Left hindlimb (tissue), 1 donor: ENCODE measurements at places on chromosomes 2 and 18.

- no peak for DNase-seq
Observed at GRCh38 chr18:12417687-12418086, 10.0 kb downstream of the PRELID3A start.

DNA sequence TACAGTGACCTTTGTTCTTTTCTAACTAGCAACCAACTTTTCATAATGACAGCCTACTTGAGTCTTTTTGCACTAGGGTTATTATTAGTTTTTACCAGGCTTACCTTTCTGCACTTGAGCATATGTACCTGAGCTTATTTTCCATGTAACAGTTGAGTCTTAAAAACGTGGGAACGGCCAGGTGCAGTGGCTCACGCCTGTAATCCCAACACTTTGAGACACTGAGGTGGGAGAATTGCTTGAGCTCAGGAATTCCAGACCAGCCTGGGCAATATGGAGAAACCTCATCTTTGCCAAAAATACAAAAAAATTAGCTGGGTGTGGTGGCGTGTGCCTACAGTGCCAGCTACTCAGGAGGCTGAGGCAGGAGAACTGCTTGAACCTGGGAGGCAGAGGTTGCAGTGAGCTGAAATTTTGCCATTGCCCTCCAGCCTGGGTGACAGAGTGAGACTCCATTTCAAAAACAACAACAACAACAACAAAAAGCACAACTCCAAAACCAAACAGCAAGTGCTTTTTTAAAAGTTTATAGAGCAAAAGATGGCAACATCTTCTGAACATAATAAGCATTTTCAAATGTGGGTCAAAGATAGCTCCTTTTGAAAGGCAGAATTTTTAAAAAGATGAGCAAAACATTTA is 57.1 kb upstream of the CD28 start:
- DNase-seq: no peak

- DNase-seq: no peak
Observed at GRCh38 chr2:33606100-33606499, 7.0 kb upstream of the FAM98A start.

- DNase-seq: no peak
Observed at GRCh38 chr2:121450301-121450700, 80.4 kb upstream of the RNU4ATAC start.

GRCh38 chr2:181169503-181169902 is 189.1 kb downstream of the UBE2E3 start:
- DNase-seq: no peak

GRCh38 chr2:190468814-190469569 is 60.8 kb downstream of the MFSD6 start:
- peak; percentile 89 for DNase-seq

- no peak for DNase-seq
Observed at GRCh38 chr2:69644506-69644979, 1.0 kb upstream of the AAK1 start.

- no peak for DNase-seq
Observed at GRCh38 chr18:77528872-77529271, 279.2 kb downstream of the GALR1 start.

- DNase-seq: peak; percentile 43
Observed at GRCh38 chr2:112679484-112679883, 33.7 kb downstream of the SLC20A1 start.

GRCh38 chr2:159737917-159738296 is 25.6 kb downstream of the MARCHF7 start:
- DNase-seq: no peak
